Neural progenitor cell (in vitro differentiated cells): ENCODE measurements at places on chromosomes 13 and 19. TPM values are rescaled to one million over a fixed set of nuclear protein-coding genes. Genes with fewer than 3 reads are reported as not detected.
A peak's percentile ranks its signal among the peaks of the same experiment; 100 is the strongest.

DNA sequence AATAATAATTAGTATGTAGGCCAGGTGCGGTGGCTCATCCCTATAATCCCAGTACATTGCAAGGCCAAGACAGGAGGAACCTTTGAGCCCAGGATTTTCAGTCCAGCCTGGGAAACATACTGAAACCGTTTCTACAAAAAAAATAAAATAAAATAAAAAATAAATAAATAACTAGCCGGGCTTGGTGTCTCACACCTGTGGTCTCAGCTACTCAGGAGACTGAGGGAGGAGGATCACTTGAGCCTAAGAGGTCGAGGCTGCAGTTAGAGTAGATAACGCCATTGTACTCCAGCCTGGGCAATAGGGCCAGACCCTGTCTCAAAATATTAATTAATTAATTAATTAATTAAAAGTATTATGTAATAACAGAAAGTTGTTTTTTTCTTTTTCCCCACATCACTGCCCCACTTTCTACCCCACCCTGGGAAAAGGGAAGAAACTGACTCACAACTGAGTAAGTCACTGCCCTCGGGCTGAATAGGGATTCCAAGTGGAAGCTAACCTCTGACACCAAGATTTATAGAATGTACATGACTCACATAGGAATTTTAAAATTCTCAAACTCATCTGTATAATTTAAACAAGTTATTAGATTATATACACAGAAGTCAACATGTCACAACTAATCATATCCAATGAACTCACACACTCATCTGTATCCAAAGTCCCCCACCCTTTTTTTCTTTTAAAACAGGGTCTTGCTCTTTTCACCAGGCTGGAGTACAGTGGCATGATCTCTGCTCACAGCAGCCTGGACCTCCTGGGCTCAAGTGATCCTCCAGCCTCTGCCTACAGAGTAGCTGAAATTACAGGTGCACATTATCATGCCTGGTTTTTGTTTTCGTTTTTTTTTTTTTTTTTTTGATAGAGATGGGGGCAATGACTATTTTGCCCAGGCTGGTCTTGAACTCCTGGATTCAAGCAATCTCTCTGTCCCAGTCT, 12.5 kb downstream of the ZNF611 start:
- H3K4me3 ChIP-seq = no peak overlapping the region
- no peaks in the 10 kb centered on the region for H3K27me3 ChIP-seq
- peaks cover 2% of the 10 kb centered on the region for H3K4me1 ChIP-seq
- no peaks in the 10 kb centered on the region for H3K36me3 ChIP-seq

GRCh38 chr13:33721724-33722123, 96.2 kb upstream of the RFC3 start:
- H3K36me3 ChIP-seq = no peaks in the 10 kb centered on the region
- H3K27me3 ChIP-seq = no peaks in the 10 kb centered on the region
- no peak for DNase-seq
- peaks cover 8% of the 10 kb centered on the region for H3K4me1 ChIP-seq

DNA sequence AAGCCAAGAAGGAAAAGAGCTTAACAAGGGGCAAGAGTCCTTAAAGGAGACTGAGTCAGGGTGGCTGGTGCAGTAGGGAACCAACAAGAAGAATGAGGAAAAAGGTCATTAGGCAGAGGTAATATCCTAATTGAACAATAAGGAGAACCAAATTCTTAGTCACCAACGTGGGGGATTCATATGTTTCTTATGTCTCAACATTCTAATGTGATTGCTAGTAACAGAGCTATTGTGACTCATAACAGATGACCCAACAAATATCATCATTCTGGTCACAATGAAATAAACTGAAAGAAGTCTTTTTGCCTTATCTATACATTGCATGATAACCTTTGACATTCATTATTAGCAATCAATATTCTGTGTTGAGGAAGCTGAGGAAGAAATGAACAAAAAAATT, 101.6 kb downstream of the RAP2A start:
- no peak overlapping the region for H3K27ac ChIP-seq
- no peak for DNase-seq
- H3K4me3 ChIP-seq = no peak overlapping the region
- H3K36me3 ChIP-seq = no peaks in the 10 kb centered on the region
- no peaks in the 10 kb centered on the region for H3K27me3 ChIP-seq

DNA sequence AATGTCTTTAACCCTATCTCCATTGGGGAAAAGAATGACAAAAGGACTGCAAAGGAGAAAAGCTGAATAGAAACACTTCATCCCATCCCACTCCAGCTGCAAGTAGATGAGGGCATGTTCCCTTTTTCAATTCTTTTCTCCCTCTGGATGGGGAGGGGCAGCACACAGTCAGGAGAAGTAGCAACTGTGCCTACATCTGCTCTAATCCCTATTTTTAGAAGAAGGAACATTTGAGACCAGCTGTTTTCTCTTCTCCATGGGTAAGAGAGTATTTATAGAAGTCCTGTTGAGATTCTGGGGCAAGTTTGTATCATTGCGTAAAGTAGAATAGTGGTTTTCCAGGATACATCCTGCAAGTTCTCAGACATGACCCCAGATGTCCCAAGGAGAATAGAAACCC, 9.3 kb upstream of the GTF3A start:
- no peak overlapping the region for H3K27ac ChIP-seq
- H3K27me3 ChIP-seq = no peaks in the 10 kb centered on the region
- DNase-seq = no peak
- no peak overlapping the region for H3K4me3 ChIP-seq
- no peaks in the 10 kb centered on the region for H3K4me1 ChIP-seq

DNA sequence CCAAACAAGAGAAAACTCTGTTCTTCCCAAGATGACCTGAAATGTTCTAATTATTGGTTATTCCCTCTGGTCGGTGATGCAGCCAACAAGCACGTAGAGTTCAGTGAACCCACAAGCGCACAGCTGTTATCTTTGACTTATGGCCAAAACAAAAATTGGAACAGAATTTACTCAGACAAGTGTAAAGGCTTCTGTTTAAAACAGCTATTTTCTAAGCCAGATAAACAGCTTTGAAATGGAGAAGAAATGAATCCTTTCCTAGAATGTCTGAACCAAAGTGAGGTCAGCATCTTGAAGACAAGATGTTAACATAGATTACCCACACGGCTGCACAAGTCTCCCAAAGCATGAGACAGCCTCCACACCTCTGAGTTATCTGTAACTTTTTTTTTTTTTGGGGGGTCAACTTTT, 669.2 kb downstream of the DIAPH3 start:
- no peak for DNase-seq
- H3K27ac ChIP-seq = no peak overlapping the region
- no peaks in the 10 kb centered on the region for H3K36me3 ChIP-seq
- no peak overlapping the region for H3K4me3 ChIP-seq

- no peaks in the 10 kb centered on the region for H3K27me3 ChIP-seq
- H3K36me3 ChIP-seq = no peaks in the 10 kb centered on the region
- H3K4me1 ChIP-seq = no peaks in the 10 kb centered on the region
- H3K4me3 ChIP-seq = no peak overlapping the region
- DNase-seq = no peak
- H3K27ac ChIP-seq = no peak overlapping the region
These were observed 707.8 kb upstream of the PCDH20 start for GRCh38 chr13:62123409-62123808.

DNA sequence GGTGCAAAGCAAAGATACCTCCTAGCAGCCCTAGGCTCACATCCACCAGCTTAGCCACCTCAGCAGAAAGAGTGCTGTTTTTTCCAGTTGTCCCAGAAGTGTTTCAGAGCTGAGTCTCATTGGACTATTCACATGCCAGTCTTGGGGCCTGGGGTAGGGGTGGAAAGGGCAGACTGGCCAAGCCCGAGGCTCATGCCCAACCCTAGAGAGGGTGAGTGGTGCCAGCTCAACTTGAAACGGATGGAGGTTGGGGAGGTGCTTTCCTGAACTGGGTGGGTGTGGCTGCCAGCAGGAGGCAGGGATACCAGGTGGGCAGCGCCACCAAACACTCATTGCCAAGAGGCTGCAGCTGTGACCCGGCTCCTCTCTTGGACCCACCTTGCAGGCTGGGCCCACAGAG, 116.9 kb downstream of the DPF1 start:
- H3K4me1 ChIP-seq = no peaks in the 10 kb centered on the region
- no peak overlapping the region for H3K4me3 ChIP-seq

DNA sequence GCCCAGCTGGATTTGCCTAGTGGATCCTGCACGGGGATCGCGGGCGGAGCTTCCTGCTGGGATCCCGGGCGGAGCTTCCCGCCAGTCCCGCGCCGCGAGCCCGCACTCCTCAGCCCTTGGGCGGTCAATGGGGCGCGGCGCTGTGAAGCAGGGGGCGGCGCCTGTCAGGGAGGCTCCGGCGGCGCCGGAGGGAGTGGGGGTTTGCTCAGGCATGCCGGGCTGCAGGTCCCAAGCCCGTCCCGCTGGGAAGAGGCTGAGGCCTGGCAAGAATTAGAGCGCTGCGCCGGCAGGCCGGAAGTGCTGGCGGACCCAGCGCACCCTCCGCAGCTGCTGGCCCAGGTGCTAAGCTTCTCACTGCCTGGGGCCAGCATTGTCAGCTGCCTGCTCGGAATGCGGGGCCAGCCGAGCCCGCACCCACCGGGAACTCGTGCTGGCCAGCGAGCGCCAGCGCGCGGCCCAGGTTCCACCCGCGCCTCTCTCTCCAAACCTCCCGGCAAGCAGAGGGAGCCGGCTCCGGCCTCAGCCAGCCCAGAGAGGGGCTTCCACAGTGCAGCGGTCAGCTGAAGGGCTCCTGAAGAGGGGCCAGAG, 119.6 kb downstream of the PRR20E start:
- no peaks in the 10 kb centered on the region for H3K36me3 ChIP-seq
- no peaks in the 10 kb centered on the region for H3K27me3 ChIP-seq
- peak; percentile 82 for DNase-seq
- peak overlapping the region; percentile 48 for H3K4me3 ChIP-seq
- H3K27ac ChIP-seq = no peak overlapping the region

DNA sequence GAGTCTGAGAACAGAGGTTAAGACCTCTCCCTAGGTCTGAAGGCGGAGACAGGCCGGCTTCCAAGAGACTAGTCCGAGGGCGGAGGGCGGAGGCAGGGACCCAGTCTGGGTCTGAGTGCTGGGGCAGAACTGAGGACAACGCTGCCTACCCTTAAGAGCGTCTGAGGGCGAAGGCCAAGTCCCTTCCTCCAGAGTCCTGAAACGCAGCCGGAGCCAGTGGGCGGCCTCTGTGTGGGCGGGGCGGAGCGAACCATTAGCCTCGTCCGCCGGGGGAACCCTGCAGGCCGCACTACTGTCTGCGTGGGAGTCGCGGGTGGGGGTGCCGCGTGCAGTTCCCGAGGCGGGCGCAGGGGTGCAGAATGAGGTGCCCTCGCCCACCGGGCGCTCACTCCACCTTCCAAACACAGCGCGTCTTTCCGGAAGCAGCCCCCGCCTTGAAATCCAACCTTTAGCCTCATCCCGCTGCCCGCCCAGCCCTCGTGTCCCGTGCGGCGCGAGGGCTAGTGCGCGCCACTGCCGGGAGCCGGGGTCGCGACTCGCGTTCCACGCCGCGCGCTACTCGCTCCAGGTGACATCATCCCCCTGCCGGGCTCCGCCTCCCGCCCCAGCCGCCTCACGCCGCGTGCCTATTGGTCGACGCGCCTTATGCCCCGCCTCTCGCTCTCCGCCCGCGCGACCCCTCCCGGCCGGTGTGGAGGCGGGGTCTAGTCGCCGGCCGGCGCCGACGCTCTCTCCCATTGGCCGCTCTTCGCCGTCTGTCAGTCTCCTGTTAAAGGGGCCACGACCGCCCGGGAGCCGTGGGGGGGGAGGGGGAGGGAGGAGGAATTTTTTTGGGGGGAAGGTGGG, at the start of gene C19orf73:
C19orf73 (minus strand) TSS at position 579 of the 846 bp plus-strand sequence; CDS start at position 458, 121 bp downstream.
- peak within 1 kb of the TSS; percentile 61 for H3K4me3 ChIP-seq
- DNase-seq = peak; percentile 97
- peaks cover 3% of the 10 kb centered on the region for H3K4me1 ChIP-seq
- no peaks in the 10 kb centered on the region for H3K36me3 ChIP-seq

DNA sequence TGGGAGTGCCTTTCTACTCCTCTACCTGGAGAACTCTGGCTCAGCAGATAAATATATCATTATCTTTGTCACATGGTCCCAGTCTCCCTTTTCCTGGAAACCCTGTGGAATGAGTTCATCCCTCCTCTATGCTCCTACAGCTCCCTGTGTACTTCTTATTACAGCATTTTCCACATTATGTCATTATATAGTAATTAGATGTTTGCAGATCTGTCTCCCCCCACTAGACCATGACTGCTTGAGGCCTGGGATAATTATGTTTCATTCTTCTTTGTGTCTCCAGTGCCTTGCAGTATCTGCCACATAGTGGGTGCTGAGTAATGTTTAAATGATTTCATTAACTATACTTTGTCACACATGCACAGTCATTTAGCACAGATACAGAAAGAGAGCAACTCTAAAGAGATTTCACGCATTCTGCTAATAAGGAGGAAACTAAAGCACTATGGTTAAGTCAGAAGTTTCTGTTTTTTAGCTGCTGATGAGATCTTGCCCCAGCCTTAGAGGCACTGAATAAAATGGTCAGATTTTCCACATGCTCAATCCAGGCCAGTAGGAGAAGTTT, 66.1 kb upstream of the DIAPH3 start:
- H3K36me3 ChIP-seq = no peaks in the 10 kb centered on the region
- H3K4me1 ChIP-seq = no peaks in the 10 kb centered on the region
- H3K27me3 ChIP-seq = no peaks in the 10 kb centered on the region
- no peak overlapping the region for H3K27ac ChIP-seq

GRCh38 chr13:59345311-59345710, 818.4 kb downstream of the DIAPH3 start:
- H3K4me1 ChIP-seq = no peaks in the 10 kb centered on the region
- H3K4me3 ChIP-seq = no peak overlapping the region
- no peak overlapping the region for H3K27ac ChIP-seq
- no peaks in the 10 kb centered on the region for H3K36me3 ChIP-seq
- no peaks in the 10 kb centered on the region for H3K27me3 ChIP-seq
- no peak for DNase-seq

- H3K27me3 ChIP-seq = no peaks in the 10 kb centered on the region
- no peak overlapping the region for H3K4me3 ChIP-seq
- H3K4me1 ChIP-seq = peaks cover 3% of the 10 kb centered on the region
- peak; percentile 61 for DNase-seq
- no peaks in the 10 kb centered on the region for H3K36me3 ChIP-seq
These were observed 30.3 kb upstream of the FRY start for GRCh38 chr13:32001154-32001768.

DNA sequence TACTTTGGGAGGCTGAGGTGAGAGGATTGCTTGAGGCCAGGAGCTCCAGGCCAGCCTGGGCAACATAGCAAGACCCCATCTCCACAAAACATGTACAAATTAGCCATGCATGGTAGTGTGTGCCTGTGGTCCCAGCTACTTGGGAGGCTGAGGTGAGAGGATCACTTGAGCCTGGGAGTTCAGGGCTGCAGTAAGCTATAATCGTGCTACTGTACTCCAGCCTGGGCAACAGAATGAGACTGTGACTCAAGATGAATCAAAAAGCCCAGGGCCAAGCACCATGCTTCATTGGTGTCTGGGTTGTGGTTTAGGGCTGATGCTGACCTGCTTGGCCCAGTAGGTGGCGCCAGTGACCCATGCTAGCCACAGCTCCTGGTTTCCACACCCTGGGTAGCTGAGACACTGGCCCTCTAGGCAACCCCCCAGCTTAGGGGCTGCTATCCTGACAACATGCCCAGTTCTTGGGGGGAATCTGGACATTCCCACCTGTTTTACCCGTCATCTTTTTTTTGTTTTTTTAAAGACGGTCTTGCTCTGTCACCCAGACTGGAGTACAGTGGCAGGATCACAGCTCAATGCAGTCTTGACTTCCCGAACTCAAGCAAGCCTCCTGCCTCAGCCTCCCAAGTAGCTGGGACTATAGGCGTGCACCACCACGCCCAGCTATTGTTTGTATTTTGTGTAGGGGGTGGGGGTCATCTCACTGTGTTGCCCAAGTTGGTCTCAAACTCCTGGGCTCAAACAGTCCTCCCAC, 5.5 kb downstream of the CCDC124 start:
- DNase-seq = peak; percentile 79
- H3K4me1 ChIP-seq = peaks cover 3% of the 10 kb centered on the region
- H3K36me3 ChIP-seq = no peaks in the 10 kb centered on the region
- H3K27ac ChIP-seq = no peak overlapping the region

Gene KLF1
- 0.43 and 0.64 TPM in 2 replicates for total RNA-seq

Gene CCL25
- total RNA-seq = 1.2 TPM in 1 of 2 replicates, not detected in the other

Gene FGF21
- total RNA-seq = not detected in 2 replicates

Gene PNMA8C
- total RNA-seq = 0.58 and 0.74 TPM in 2 replicates

Gene ZNF418
- 25.9 and 43.0 TPM in 2 replicates for total RNA-seq

Gene MATK
- total RNA-seq = 2.4 and 2.8 TPM in 2 replicates

Gene OR10H3
- not detected in 2 replicates for total RNA-seq
